ENCODE measurements at places on chromosomes 2 and 18. TPM values are rescaled to one million over a fixed set of nuclear protein-coding genes. Genes with fewer than 3 reads are reported as not detected.

PJVK gene
- total RNA-seq, result 1.7 TPM

CTLA4 gene
- not detected for total RNA-seq

PLA2R1 gene
- 30.8 TPM for total RNA-seq

GAD1 gene
- total RNA-seq, result 1.3 TPM

TUBA4B gene
- total RNA-seq, result not detected

COL4A4 gene
- under 0.01 TPM for total RNA-seq

SDC1 gene
- 152 TPM for total RNA-seq

MBD1 gene
- 84.5 TPM for total RNA-seq

EFHD1 gene
- total RNA-seq, result 1.9 TPM

GALNT3 gene
- total RNA-seq, result 3.4 TPM

CAPN14 gene
- total RNA-seq, result 0.32 TPM

ZNF396 gene
- total RNA-seq, result 1.2 TPM

LOXL3 gene
- 14.7 TPM for total RNA-seq

CYP27C1 gene
- total RNA-seq, result 2.9 TPM

COLEC12 gene
- total RNA-seq, result 297 TPM

RPL37A gene
- 595 TPM for total RNA-seq
